ENCODE measurements at places on chromosomes 7 and 10.

DNA sequence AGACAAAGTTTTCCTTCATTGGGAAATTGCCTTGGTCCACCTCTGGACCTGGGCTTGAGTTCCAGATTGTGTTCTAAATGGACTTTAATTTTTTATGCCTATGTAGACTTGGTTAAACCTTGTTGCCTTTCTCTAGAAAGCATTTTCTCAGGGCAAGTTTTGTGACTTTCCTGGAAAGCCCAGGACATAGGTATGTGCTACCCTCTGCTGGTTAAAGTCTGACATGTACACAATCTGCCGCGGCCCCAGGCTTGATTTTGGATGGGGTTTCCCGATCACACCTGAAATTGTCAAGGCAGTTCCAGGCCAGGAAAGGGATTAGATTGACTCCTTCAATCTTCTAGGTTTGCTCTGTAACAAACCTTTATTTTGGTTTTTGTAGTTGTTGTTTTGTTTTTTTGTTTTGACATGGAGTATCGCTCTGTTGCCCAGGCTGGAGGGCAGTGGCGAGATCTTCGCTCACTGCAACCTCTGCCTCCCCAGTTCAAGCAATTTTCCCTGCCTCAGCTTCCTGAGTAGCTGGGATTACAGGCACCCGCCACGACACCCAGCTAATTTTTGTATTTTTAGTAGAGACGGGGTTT, 14.1 kb upstream of the AKR1B10 start:
- no peak for DNase-seq

DNA sequence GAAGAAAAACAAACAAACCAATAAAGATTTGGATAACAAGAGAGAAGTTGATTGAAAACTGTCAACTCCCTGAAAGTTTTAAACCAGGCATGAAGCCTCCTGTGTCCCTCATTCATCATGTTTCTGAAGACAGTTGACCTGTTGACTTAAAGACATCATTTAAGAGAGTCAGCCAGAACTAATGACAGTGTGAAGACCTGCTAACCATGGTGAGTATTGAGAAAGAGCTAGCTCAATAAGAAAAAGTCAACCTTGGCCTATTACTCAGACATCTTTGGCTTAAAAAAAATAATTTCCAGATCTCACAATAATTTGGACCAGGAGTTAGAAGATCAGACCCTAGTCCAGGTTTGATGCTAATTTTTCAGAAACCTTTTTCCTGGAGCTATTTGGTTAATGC, 45.3 kb upstream of the ANKRD1 start:
- DNase-seq: no peak

DNA sequence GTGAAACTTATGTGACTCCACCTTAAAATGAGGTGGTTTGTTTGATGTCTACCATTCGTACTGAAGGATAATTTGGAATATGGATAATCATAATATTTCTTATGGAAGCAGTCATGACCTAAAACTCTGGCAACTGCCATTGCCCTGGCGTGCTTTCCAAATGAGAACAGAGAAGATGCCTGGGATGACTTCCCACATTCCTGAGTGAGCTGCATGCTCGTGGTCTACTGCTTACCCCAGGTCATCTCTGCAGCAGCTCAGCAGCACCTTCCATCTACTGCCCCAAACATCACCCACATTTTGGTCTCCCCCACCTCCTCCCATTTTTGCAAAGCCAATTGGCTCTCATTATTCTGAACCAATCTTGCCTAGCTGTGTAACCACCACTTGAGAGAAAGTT, 40.1 kb downstream of the LYZL1 start:
- DNase-seq: no peak

- DNase-seq: no peak
These were observed 1.2 kb downstream of the CCDC6 start for GRCh38 chr10:59905066-59905730.

DNA sequence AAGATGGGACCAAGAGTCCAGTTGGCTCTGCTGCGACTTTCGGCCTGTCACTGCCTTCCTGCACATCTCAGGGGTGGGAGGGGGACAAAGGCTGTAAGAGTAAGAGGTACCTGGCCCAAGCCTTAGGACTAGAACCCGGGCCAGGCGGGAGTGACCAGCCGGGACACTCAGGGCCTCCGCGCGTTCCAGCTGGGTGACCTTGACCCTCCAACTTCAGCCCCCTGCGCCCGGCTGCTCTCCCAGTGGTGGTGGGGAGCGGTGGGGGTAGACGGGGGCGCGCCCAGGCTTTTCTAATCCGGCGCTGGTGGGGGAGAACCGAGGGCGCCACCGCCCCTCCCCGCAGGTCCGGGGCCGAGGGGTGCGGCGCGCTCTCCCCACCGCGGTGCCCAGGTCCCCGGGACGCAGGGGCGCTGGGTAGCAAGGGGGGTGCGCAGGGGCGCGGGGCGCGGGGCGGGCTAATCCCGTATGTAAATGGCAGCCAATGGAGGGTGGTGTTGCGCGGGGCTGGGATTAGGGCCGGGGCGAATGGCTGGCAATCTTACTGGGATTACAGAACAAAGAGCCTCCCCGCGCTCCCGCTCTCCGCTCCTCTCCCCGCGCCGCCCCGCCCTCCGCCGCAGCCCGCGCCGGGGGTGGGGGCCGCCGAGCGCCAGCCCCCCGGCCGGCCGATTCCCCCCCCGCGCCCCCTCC, at the start of gene GTF2IRD1:
TSS of gene GTF2IRD1 (plus strand) at position 585 of the 690 bp plus-strand sequence. CDS start 54,175 bp downstream, outside the sequence.
- no peak for DNase-seq

- DNase-seq: no peak
These were observed 13.4 kb downstream of the CTBP2 start for GRCh38 chr10:125146791-125147579.

- DNase-seq: no peak
These were observed 386 bp downstream of the ABHD11 start for GRCh38 chr7:73738220-73738611.

DNA sequence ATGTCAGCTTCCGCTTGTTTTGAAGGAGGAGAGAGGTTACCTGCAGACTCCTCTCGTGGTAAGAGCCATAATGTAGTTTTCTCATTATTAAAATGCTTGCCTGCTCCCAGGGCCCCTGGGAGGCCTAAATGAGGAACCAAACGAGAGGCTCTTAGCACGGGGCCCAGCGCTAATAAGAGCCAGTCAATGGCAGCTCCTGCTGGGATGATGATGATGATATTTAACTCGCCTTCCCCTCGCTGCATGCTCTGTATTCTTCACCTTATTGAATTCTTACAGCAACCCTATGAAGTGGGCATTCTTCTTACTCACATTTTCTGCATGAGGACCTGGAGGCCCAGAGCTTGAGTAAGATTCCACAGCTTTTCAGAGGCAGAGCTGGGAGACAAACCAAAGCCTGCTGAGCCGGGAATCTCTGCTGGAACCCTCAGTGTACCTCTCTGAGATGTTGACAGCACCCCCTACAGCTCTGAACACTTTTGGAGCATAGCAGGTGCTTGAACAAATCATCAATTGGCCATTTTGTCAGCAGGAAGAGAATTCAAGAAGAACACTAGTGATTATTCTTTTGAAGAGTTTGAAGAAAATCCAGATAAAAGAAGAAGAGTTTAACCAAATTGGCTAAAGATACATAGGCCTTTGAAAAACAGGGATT, 93.1 kb upstream of the HABP2 start:
- no peak for DNase-seq

GRCh38 chr10:59997827-59998525, 91.6 kb upstream of the CCDC6 start:
- DNase-seq: no peak

- DNase-seq: no peak
These were observed 5.1 kb upstream of the PCGF5 start for GRCh38 chr10:91215384-91215783.

GRCh38 chr10:78319371-78319770, 285.7 kb downstream of the RPS24 start:
- no peak for DNase-seq

- no peak for DNase-seq
These were observed 183.1 kb downstream of the CHN2 start for GRCh38 chr7:29377718-29378117.

- no peak for DNase-seq
These were observed 39.6 kb downstream of the PDGFA start for GRCh38 chr7:479948-480499.

GRCh38 chr7:45081670-45081974, 7.1 kb downstream of the NACAD start:
- DNase-seq: no peak

- no peak for DNase-seq
These were observed 243.2 kb upstream of the TMEM229A start for GRCh38 chr7:124276005-124276622.

DNA sequence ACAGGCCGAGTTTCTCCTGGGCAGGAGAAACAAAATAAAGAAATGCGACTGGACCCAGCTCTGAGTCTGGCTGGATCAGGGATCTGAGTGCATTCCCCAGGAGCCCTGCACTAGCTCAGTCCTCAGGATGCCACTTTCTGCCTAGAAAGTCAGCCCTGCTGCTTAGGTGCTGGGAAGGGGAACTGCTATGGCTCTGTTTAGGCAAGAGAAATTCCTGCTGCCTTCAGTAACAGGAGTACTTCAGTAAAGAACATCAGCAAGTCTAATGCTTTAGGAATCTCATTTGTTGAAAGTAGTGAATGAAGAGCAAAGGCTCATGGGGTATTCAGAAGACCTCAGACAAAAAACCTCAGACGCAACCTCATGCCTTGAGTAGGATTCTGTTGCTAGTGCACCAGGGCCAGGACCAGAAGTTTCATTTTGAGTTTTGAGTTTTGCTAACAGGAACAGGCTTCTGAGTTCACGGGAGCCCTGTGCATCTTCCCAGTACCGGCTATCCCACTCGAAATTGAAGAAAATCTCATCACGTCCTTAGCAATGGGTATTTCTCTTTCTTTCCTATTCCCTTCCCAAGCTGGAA, 170.8 kb upstream of the CDCA7L start:
- DNase-seq: no peak

DNA sequence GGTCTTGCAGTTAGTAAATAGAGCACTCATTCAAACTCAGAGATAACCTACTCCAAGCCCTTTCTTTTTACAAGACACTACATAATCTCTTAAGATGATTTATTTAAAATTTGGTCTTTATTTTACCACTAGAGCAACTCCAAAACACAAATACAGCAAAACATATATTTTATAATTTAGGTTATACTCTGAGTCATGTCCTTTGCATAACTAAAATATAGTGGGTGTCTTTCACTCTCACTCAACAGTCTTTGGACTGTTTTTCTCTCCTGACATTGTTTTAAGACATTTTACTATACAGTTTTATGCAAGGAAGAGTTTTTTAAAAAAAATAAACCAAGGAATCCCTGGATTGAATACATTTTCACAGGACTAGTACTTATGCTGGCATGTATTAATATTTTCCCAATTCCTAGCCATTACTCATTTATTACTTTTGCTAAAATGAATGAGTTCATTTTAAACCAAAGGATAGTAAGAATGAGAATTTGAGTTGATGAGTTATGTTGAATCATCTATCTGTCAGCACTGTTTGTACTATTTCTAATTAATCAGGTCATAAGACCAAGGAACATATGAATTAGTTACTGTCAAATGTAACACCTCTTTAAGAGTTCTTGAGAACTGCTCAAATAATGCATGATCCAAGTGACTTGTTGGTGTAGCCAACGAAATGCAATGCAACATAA, 303.1 kb upstream of the FZD1 start:
- DNase-seq: no peak

DNA sequence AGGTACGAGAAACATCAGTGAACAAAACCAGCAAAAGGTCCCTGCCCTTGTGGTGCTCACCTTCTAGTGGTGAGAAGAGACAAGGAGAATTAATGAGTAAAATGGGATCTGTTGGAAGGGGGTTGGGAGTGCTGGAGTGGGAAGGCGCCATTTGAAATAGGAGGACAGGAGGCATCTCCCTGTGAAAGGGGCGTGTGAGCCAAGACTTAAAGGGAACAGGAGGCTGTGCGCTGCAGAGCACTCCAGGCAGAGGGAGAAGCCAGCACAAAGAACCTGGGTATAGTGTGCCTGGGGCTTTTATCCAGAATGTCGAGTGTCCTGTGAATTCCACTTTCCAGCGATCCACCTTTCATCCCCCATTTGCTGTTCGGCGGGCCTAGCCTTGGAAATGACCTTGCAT, 497.9 kb upstream of the GALNT17 start:
- no peak for DNase-seq

- DNase-seq: no peak
These were observed 123.0 kb downstream of the ANLN start for GRCh38 chr7:36512616-36513015.

DNA sequence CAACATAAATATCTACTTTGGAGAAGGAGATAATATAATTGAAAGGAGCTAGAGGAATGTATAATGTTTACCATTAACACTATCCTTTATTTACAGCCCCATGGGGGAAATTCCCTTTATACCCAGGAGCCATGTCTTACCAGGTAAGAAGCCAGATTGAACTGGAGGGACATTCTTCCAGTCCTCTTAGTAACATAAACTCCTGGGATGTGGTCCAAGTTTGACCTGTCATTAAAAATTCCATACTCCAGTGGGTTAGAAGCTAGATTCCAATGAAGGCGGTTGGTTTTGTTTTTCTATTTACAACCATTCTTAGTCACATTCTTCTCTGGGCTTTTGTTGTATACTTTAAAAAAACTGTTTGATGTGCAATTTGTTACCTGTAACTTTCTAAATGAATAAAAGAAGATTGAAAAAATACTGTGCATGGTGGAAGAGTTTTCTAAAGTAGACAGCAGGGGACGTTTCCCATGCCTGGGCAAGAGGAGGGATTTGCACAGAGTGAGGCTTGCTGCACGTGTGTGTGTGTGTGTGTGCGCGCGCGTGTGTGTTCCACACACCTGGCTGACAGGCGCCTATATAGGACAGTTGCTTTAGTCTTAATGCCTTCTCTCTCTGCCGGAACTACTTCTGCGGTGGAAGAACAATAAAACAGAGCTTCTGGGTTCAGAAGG, 2.0 kb downstream of the PLCE1 start:
- no peak for DNase-seq

- DNase-seq: no peak
These were observed 153.3 kb upstream of the INSYN2A start for GRCh38 chr10:127349737-127350136.

- DNase-seq: no peak
These were observed 31.2 kb downstream of the ERLIN1 start for GRCh38 chr10:100154666-100155065.

- DNase-seq: no peak
These were observed 67.6 kb upstream of the GSDME start for GRCh38 chr7:24824896-24825295.

GRCh38 chr10:113519681-113520115, 33.2 kb upstream of the HABP2 start:
- DNase-seq: no peak

GRCh38 chr10:127041552-127041951, 136.3 kb downstream of the DOCK1 start:
- DNase-seq: no peak

Measured in activated CD8-positive, alpha-beta memory T cell treated with anti-CD3 and anti-CD28 coated beads for 1 hour (primary cell).